ENCODE measurements at places on chromosomes 7 and 10. TPM values are rescaled to one million over a fixed set of nuclear protein-coding genes. Genes with fewer than 3 reads are reported as not detected.

Gene RAB19
- total RNA-seq, result not detected

Gene WDR86
- total RNA-seq, result not detected

Gene EPDR1
- 0.34 TPM for total RNA-seq

Gene MRC1
- total RNA-seq, result 0.04 TPM

Gene GPR158
- total RNA-seq, result not detected

Gene CPA1
- total RNA-seq, result not detected

Gene PARD3
- not detected for total RNA-seq

Gene ACTL6B
- not detected for total RNA-seq

Gene ZC3HAV1L
- 0.25 TPM for total RNA-seq

Gene CABCOCO1
- total RNA-seq, result not detected

Gene CLCN1
- not detected for total RNA-seq

DNA sequence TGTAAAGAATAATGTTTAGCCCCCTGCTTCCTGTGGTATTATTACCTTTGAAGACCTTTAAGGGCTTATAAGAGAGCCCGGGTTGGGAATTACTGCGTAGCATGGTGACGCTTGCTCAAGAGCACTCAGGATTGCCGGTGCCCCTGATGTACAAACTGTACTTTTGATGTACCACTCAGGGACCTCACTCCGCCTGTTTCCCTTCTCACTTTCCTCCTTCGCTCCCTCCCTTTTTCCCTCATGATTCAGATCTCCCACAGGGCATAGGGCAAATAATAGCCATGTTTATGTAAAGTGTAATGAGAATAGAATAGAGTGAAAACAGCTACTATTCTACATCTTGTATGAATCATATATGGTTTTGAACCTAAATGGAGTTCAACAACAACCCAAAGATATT, 77.8 kb upstream of the PDCD4 start:
- no peak overlapping the region for H3K4me3 ChIP-seq
- no peak for DNase-seq
- H3K27ac ChIP-seq, result no peak overlapping the region
- H3K27me3 ChIP-seq, result no peaks in the 10 kb centered on the region
- H3K36me3 ChIP-seq, result no peaks in the 10 kb centered on the region
- H3K4me1 ChIP-seq, result no peaks in the 10 kb centered on the region

DNA sequence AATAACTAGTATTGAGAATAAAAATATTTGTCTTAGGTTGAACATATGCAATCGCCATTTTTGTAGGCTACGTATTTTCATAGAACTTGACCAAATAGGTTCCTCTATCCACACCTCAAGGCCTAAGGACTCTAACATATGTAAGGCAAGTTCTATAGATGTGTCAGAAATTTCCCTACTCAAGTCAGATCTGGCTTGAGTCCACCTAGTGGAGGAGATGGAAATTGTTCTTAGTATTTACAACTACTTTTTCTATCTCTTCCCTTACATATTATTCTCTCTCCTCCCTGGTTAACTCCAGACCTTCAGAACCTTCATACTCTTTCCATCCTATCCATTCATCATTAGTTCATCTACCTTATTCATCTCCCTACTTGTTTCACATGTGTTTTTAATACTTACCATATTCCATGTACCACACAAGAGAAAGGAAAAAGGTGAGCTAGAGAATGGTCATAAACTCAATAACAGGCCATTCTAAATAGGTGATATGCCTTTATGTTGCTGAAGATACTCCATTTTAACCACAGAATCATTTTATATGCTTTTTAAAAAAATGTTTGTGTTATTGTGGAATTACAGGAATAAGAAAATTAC, 174.5 kb upstream of the HDAC9 start:
- no peaks in the 10 kb centered on the region for H3K36me3 ChIP-seq
- no peaks in the 10 kb centered on the region for H3K27me3 ChIP-seq
- H3K4me3 ChIP-seq, result no peak overlapping the region
- no peak overlapping the region for H3K27ac ChIP-seq
- no peaks in the 10 kb centered on the region for H3K4me1 ChIP-seq

- no peaks in the 10 kb centered on the region for H3K36me3 ChIP-seq
- H3K4me3 ChIP-seq, result no peak overlapping the region
- H3K4me1 ChIP-seq, result no peaks in the 10 kb centered on the region
- H3K27me3 ChIP-seq, result no peaks in the 10 kb centered on the region
- DNase-seq, result no peak
These were observed 169.8 kb downstream of the NOC3L start for GRCh38 chr10:94192974-94193373.

GRCh38 chr7:48411619-48412018, 240.4 kb downstream of the ABCA13 start:
- no peaks in the 10 kb centered on the region for H3K36me3 ChIP-seq
- H3K27me3 ChIP-seq, result no peaks in the 10 kb centered on the region
- DNase-seq, result no peak

- H3K4me3 ChIP-seq, result no peak overlapping the region
- H3K36me3 ChIP-seq, result no peaks in the 10 kb centered on the region
- no peak for DNase-seq
- no peaks in the 10 kb centered on the region for H3K4me1 ChIP-seq
- H3K27ac ChIP-seq, result no peak overlapping the region
These were observed 96.4 kb upstream of the AOAH start for GRCh38 chr7:36820527-36821170.

GRCh38 chr7:80790877-80791276, 128.0 kb downstream of the SEMA3C start:
- H3K36me3 ChIP-seq, result no peaks in the 10 kb centered on the region
- no peak overlapping the region for H3K4me3 ChIP-seq
- no peak for DNase-seq
- H3K27me3 ChIP-seq, result no peaks in the 10 kb centered on the region
- no peaks in the 10 kb centered on the region for H3K4me1 ChIP-seq

DNA sequence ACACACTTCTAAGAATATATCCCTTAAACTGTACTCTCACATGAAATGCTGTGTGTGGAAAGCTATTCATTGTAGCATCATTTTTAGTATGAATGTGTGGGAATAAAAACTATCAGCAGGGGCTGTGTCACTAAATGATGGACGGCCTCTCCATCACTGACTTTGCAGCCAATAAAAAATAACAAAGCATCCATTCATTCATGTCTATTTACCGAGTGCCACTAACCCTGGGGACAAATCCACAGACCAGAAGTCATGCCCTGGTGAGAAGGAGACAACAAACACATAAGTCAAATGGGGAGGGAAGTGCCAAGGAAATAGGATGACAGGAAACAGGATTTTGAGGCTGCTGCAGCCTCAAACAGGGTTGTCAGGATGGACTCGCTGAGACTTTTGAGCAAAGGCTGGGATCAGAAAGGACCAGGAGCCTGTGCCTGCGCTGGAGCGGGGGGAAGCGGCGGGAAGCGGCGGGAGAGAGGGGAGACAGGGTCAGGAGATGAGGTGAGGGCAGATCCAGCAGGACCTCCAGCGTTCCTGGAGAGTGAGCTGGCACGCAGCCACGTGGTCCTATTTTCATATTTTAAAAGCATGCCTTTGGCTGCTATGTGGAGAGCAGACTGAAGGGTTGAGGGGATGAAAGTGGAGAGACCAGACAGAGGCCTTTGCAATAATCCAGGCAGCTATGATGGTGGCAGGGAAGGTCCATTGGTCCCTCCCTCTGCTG, 2.2 kb upstream of the NOM1 start:
- no peak overlapping the region for H3K4me3 ChIP-seq
- H3K36me3 ChIP-seq, result peaks cover 5% of the 10 kb centered on the region
- H3K4me1 ChIP-seq, result peaks cover 21% of the 10 kb centered on the region
- no peaks in the 10 kb centered on the region for H3K27me3 ChIP-seq

GRCh38 chr10:73991884-73992245, 6.1 kb upstream of the VCL start:
- peaks cover 14% of the 10 kb centered on the region for H3K4me1 ChIP-seq
- H3K27ac ChIP-seq, result no peak overlapping the region
- no peak overlapping the region for H3K4me3 ChIP-seq
- H3K36me3 ChIP-seq, result no peaks in the 10 kb centered on the region
- no peak for DNase-seq

- no peak overlapping the region for H3K27ac ChIP-seq
- H3K36me3 ChIP-seq, result no peaks in the 10 kb centered on the region
- H3K4me1 ChIP-seq, result peaks cover 4% of the 10 kb centered on the region
- no peak overlapping the region for H3K4me3 ChIP-seq
- H3K27me3 ChIP-seq, result no peaks in the 10 kb centered on the region
These were observed 513.8 kb upstream of the AKR1E2 start for GRCh38 chr10:4312051-4312835.

DNA sequence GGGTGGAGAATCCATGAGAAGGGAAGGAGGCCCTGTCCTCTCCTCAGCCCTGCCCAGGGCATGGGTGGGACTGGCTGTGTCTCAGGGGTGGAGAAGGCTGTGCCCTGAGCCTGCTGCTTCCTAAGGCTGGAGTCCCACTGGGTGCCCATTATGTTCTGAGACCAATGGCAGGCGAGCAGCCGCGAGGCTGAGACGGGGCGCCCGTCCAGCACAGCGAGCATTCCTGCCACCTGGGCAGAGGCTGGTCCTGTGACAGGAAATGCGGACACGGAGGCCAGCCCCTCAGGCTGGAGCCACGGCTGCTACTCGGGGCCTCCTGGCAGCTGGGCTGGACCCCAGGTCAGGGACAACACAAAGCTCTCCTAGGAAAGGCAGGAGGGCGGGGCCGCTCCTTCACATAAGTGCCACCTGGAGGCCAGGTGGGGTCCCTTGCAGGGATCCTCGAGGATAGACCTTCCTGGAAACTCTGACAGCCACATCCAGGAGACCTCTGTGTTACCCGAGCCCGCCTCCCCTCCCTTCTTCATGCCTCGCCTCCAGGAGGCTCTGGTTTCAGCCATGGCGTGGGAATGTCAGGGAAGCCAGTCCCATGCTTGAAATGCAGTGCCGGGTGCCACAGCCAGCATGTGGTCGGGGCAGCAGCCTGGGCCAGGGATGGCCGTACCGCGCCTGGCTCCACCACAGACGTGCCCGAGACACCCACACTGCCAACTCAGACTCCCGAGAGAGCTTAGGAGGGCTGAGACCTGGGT, 173.9 kb downstream of the USP6NL start:
- DNase-seq, result no peak
- no peak overlapping the region for H3K4me3 ChIP-seq
- peaks cover 40% of the 10 kb centered on the region for H3K4me1 ChIP-seq
- H3K27ac ChIP-seq, result no peak overlapping the region
- no peaks in the 10 kb centered on the region for H3K36me3 ChIP-seq

DNA sequence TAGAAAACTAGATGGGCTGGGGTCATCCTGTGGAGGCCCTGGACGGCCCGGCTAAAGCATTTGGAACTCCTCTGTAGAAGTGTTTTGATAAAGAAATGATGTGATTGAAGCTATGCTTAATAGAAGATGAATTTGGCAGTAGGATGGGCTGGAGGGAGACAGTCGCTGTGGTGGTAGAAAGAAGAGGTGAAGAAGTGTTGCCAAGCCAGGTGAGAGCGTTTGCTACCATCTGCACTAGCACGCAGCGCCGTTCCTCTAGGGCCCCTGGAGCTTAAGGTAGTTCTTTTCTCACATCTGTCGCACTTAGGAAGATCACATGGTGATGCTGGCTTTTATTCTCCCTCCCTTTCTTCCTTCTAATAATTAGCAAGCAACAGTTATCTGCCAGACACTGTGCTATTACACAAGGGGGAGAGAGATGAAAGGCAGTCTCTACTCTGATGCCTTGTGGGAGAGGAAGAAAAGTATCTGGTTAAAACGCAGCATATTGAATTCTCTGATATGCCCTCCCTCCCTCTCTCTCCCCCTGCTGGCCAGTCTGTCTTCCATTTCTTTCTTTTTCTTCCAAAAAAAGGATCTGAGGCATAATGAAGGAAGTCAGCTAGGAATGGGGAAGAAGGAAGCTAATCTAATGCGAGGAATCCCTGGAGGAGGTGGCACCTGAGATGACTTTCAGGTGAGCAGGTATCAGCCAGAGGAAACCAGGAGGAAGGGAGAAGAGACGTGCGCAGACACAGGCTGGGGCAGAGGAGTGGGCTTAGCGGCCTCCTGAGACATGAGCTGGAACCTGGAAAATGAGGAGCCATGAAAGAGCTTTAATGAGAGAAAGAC, 162.3 kb upstream of the KLF14 start:
- no peak overlapping the region for H3K27ac ChIP-seq
- H3K27me3 ChIP-seq, result no peaks in the 10 kb centered on the region
- peaks cover 42% of the 10 kb centered on the region for H3K4me1 ChIP-seq
- DNase-seq, result no peak

DNA sequence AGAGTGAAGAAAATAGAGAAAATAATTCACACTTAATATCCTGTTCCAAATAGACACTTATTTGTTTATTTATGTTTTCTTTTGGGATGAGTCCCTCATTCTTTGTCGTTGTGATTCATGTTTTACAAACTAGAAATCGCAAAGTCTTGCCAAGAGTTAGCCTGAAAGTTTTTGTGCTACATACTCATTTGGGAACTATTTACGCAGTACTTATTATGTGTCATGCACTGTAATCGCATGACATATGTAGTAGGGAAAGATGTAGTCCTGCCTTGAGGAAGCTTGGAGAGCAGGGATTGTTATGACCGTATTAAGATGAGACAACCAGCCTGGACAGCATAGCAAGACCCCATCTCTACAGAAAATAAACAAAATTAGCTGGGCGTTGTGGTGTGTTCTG, 189.3 kb downstream of the ABCA13 start:
- H3K36me3 ChIP-seq, result no peaks in the 10 kb centered on the region
- H3K4me3 ChIP-seq, result no peak overlapping the region
- H3K27me3 ChIP-seq, result no peaks in the 10 kb centered on the region
- H3K4me1 ChIP-seq, result 0 out of 2 replicates have a peak, but pooled peaks cover 6% of the 10 kb centered on the region
- no peak overlapping the region for H3K27ac ChIP-seq

DNA sequence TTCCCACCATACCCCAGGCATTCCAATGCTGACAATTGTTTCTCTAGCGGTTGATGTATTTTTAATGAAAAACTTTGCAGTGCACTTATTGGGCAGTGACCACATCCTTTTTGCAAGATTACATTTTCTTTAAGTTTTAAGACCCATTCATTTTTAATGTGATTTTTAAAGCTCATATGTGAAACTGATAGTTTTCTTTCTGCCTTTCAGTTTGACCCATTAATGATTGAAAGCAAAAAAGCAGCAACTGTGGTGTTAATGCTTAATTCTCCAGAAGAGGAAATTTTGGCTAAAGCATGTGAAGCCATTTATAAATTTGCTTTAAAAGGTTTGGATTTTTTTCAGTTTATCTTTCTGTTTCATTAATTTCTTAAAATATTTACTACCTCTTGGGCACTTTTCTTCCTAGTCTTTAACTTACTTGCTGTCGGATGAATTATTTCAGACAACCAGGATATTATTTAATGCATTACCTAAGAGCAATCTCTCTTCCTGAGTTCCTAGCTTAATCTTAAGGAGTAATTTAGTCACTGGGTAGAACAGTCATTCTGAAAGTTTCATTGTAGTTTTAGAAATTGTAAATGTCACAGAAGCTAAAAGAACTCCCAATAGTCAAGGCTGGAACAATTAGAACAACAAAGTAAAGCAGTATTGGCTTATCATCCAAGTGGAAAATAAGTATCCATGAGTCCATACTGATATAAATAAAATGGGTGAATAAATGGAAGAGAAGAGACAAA, 18.3 kb downstream of the ARMC3 start:
- H3K4me3 ChIP-seq, result no peak overlapping the region
- H3K36me3 ChIP-seq, result no peaks in the 10 kb centered on the region
- no peak for DNase-seq
- no peaks in the 10 kb centered on the region for H3K4me1 ChIP-seq
- H3K27ac ChIP-seq, result no peak overlapping the region

GRCh38 chr10:109732254-109732965, 190.9 kb downstream of the XPNPEP1 start:
- H3K36me3 ChIP-seq, result no peaks in the 10 kb centered on the region
- H3K27ac ChIP-seq, result no peak overlapping the region
- H3K4me3 ChIP-seq, result no peak overlapping the region
- DNase-seq, result no peak

Measured in Karpas-422 (cell line).